ENCODE measurements at places on chromosomes 3 and 15.

- no peak for DNase-seq
Observed at GRCh38 chr3:188097791-188098190, 56.2 kb upstream of the LPP start.

DNA sequence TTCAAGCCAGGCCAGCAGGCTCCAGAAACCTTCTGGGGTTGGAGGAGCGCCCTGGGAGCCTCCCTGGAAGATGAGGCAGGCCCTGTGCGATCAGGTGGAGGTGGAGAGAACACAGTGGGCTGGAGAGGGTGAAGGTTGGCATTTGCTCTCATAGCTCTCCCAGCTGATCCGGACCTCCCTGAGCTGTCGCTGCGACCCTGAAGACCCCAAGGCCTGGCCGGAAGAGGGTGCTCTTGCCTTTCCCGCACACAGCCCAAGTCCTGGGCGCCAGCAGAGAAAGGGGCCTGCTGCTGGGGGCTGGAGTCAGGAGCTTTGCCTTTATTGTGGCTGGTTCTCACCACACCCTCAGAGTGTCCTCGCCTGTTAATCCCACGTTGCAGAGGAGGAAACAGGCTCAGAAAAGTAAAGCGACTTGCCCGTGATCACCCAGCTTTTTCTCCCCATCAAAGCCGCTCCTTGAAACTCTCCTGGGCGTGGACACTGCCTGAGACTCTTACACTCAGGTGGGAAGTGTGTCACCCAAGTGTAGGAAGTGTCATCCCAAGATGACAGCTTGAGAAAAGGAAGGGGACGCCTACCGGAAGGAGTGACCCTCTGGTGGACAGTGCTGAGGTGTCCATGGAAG, 8.6 kb upstream of the RPL29 start:
- DNase-seq = no peak

GRCh38 chr3:129829640-129830039, 63.9 kb downstream of the TMCC1 start:
- peak; percentile 68 for DNase-seq

GRCh38 chr3:108863799-108864135, 41.2 kb downstream of the TRAT1 start:
- no peak for DNase-seq

DNA sequence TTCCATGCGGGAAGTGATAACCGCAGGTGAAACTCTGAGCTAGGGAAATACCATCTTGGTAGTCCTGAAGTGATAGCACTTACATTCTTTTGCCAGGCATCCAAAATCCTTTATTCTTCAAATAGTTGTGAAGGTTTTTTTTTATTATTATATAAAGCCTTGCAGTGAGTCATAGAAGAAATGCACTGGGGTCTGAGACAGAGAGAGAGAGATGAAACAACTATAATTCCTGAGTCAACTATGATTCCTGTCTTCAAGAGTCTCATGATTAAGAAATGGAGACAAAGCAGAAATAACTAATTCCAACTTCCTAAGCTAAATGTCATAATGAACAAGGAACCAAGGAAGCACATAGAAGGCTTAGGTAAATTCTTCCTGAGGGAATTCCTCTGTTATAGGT, 495.6 kb downstream of the LPP start:
- DNase-seq = no peak

GRCh38 chr3:168511428-168512014, 415.8 kb upstream of the GOLIM4 start:
- no peak for DNase-seq

DNA sequence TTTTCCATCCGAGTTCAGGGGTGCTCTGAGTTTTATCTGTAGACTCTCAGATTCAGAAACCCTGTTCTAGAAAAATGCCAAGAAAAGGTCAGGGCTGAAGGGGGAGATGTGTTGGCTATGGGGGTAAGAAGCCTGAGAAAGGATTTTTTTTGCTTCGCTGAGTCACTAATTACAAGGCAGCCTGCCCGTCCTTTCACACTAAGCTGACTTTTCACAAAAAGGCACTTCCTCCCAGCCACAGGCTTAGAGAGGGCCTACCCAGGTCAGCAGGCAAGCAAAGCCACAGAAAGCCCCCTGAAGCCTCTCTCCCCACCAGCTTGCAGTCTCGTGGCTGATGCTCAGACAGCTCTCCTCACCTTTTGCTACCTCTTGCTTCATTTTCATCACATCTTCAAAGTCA, 192.6 kb upstream of the PRICKLE2 start:
- DNase-seq = no peak

DNA sequence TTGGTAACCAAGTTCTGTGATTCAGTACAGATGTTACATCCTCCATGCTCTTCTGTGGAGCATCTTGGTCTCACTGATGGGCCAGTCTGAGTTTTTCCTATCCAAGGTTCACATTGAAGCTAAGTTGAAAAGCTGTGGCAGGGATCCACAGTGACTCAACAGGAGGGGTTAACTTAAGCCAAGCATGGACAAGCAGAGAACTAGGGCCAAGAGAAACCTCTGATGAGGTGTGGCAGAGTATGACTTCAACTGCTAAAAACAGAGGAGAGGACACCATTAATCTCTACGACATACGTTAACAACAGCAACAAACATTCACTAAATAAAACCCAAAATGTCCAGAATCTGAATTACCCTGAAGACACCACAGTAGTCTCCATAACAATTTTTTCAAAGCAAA, 268.1 kb upstream of the UBE2E2 start:
- DNase-seq = no peak

DNA sequence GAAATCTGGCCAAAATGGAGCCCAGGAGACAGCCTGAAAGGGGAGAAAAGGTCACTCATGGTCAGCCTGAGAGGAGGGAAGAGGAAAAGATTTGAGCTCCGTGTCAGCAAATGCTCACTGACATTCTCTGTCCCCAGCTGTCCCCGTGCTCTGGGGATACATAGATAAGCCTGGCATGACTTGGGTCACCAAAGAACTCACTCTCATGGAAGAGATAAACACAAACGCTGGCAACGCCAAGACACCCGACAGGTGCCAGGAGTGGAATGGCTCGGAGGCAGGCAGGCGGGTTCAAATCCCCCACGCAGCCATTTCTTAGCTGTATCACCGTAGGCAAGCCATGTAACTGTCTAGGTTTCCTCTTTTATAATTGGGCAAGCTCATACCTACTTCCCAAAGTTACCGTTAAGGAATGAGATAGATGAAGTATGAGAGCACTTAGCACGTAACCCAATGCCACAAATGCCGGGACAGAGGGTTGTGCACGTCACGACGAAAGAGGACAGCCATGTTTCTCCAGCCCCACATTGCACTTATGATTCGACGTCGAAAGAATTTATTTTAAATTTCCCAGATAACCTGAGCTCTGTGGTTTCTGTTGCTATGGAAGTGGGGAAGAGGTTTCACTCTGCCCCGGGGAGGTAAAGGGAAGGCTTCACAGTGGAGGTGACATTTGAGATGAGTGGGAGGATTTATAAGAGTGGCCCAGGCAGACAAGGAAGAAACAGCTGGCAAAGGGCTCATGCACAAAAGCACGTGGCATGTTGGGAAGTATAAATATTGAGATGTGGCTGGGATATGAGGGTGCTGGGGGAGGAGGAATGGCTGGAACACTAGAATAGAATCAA, 41.4 kb upstream of the TSEN2 start:
- no peak for DNase-seq

DNA sequence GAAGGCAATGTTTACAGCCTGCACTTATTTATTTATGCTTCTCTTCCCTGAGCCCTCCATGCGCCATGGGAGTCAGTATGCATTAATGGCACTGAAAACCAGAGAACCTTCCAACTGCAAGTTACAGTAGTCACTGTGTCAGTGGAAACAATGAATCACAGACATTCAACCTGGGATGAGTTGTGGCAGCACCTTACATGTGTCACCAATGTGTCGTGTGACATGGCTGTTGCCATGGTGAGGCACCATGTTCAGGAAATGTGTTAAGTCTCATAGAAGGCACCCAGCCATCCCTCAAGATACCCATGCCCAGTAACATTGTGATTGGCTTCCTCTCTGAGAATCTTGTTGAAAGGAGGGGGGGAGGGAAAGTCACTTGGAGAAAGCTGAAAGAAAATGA, 105.0 kb downstream of the FOXP1 start:
- no peak for DNase-seq

DNA sequence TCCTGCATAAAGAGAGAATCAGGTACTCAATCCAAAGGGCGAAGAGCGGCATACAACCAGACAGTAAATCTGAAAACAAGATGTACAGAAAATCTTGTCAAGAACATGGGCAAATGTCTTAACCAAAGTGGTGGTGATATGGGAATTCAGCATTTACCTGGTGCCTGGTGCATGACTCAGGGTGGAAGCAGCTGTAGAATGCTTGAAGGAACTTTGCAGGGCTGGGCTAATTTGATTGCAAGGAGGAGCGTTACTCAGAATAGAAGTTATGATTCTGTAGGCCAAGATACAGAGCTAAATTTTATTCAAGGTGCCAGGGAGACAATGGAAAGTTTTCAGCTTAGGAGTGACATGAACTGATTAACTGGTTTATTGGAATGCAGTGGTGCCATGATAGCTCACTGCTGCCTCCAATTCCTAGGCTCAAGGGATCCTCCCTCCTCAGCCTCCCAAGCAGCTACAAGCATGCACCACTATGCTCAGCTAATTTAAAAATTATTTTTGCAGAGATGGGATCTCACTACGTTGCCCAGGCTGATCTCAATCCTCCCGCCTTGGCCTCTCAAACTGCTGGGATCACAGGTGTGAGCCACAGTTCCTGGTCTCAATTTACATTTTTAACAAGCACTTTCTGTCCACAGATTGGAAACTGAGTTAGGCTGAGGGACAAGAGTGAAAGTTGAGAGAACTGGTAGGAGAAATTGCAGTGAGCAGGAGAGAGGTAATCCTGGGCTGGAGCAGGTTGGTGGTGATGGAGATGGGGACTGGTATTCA, 91.5 kb upstream of the TBC1D5 start:
- no peak for DNase-seq

GRCh38 chr15:64808785-64809453, 16.5 kb downstream of the PIF1 start:
- no peak for DNase-seq

- DNase-seq = no peak
Observed at GRCh38 chr3:157755233-157755632, 252.0 kb upstream of the VEPH1 start.
